ENCODE measurements at places on chromosomes 2 and 18. TPM values are rescaled to one million over a fixed set of nuclear protein-coding genes. Genes with fewer than 3 reads are reported as not detected.

ANKRD30BL gene
- total RNA-seq: 0.16 TPM

FABP1 gene
- not detected for total RNA-seq

TRIM54 gene
- not detected for total RNA-seq

DNA sequence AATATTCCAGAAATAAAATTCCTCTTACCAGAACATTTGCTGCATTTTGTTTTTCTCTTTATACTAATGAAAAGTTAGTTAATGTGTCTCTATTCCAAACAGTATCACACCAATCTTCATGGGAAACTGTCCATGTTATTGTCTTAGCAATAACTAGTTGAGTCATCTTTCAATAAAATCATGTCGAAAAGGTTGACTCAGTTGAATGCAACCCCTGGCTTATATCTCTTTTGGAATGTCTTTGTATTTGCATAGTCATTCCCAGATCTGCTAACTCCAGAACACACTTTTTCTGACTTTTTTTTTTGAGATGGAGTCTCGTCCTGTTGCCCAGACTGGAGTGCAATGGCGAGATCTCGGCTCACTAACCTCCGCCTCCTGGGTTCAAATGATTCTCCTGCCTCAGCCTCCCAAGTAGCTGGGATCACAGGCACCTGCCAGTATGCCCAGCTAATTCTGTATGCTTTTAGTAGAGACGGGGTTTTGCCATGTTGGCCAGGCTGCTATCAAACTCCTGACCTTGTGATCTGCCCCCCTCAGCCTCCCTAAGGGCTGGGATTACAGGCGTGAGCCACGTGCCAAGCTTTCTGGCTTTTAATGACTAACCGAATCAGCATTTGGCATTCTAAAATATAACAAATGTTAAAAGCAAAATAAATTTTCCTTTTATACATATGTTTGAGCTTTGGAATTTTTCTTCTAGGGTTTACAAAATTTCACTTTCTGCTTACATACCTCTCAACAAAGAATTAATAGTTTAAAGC is 133.2 kb upstream of the GULP1 start:
- peak; percentile 67 for DNase-seq

GRCh38 chr2:130776550-130776949 is 21.2 kb downstream of the AMER3 start:
- no peak for DNase-seq

ZBTB7C gene
- 0.41 TPM for total RNA-seq

USP14 gene
- 19.3 TPM for total RNA-seq

Data from fibroblast of the aortic adventitia (primary cell).